ENCODE measurements at places on chromosomes 2 and 18.

GRCh38 chr2:14016289-14016955 is 616.1 kb upstream of the LRATD1 start:
- no peak for DNase-seq

DNA sequence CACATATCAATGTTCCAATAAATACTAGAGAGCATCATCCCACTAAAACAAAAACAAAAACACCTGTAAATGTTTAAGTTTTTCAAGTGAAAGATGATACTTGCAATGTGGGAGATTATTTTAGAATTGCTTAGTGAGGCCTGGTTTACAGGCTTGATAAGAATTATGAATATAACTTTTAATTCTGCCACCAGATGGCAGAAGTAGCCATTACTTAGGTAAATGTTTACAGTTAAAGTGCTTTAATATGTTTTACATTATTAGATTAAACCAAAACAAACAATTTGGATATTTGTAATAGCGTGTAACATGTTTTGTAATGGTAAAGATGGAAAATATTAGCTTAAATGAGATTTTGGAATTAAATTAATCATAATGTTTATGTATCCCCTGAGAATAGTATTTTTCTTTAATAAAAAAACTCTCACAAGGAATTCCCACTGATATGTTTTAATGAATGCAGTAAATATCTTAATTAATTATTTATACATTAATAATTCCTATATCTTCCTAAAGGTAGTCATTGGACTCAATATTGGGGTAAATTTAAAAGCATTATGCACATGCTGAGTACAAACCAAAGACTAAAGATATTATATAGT is 522.0 kb downstream of the SPAG16 start:
- DNase-seq, result no peak

GRCh38 chr2:109223490-109223889 is 94.5 kb downstream of the SH3RF3 start:
- DNase-seq, result no peak

DNA sequence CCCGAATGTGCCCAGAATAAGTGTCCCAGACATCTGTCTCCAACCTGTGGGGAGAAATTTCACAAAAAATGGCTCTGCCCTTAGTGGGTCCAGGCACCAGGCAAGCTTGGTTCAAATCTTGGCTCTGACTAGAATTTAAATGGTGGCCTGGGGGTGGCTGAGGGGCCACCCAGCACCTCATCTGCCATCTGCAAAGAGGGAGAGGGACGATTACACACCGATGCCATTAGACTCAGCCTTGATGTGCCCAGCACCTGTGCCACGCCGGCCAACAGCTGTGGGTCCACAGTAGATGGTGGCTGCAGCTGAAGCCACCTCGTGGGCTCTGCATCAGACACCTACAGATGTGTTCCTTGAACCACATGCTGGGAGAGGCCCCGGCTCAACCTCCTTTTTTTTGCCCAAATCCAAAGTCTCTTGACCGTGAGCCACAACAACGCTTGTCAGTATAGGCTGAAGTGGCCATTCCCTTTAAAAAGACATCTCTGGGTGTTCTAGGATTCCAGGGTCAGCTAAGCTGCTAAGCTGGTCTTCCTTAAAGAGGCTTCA is 222.0 kb upstream of the RAB6C start:
- DNase-seq, result no peak

GRCh38 chr2:169315357-169315756 is 47.0 kb downstream of the LRP2 start:
- DNase-seq, result no peak

GRCh38 chr2:200193791-200194190 is 112.7 kb upstream of the SPATS2L start:
- no peak for DNase-seq

DNA sequence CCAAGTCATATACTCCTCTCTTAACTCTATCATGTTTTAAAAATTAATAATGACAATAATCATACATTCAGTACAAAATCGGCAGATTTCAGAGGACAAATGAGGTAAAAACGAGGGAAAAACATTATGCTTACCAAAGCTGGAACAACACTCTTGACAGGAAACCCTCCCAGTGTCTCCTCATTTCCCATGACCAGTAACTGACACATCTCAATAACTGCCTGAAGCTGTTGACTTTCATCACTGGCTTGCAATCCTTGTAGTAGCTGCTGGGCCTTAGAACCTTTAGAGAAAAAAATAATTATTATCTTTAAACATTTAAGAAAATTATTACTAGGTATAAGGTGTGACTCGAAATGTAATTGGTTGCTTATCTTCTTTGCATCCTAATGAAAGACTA is 103.6 kb downstream of the TRIP12 start:
- DNase-seq, result no peak

- no peak for DNase-seq
These were observed 128.4 kb upstream of the FAM98A start for GRCh38 chr2:33727361-33728032.

GRCh38 chr2:42073739-42074503 is 26.1 kb downstream of the PKDCC start:
- DNase-seq, result no peak

DNA sequence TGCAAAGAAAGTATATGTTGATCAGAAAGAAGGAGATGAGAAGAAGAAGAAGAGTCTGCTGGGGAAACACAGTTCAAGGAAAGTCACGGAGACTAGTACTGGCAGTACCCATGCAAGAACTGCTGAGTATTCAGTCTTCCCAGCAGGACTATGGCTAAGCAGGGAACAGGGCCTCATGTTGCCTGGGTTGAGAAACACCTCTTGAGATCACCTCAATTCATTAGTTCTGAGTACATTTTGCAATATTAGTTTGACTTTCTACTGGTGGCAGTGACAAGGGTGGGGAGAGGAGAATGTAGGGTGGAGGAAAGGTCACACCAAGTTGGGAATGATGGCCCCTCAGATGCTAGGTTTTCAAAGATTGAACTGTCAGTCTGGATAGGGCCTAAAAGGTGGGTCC is 50.5 kb downstream of the MRPL33 start:
- DNase-seq, result no peak

- DNase-seq, result no peak
These were observed 220.9 kb upstream of the EPHA4 start for GRCh38 chr2:221792971-221793521.

DNA sequence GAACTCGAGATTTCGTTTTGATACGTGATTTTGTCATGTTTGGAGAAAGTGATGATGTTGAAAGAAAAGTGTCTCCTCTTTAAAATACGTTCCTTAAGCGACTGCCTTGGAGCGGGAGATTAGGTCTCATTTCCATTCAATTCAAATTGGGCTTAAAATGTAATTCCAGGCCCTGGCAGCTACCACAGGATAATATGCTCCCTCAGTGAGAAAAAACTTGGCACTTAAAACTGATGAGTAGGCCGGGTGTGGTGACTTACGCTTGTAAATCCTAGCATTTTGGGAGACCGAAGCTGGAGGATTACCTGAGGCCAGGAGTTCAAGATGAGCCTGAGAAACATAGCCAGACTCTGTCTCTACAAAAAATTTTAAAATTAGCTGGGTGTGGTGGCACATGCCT is 146.3 kb upstream of the L3MBTL4 start:
- DNase-seq, result no peak

DNA sequence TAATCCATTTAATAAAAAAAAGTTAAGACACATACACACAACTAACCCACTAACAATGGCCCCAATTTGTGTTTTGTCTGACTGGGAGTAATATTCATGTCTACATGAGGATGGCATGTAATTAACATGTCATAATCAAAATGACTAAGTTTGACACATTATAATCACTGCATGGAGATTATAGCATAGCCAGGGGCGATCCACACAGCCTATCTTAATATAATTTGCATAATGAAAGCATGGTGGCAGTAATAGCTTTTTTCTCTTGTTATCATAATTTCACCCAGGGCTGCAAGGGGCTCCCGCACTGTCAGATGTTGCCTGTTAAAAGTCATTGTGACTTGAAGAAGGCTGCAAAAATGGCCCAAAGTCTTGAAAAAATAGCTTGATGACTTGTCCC is 243.7 kb downstream of the SMAD2 start:
- DNase-seq, result no peak

GRCh38 chr2:31563273-31563839 is 17.4 kb downstream of the SRD5A2 start:
- DNase-seq, result no peak

- DNase-seq, result no peak
These were observed 1.9 kb upstream of the IL36RN start for GRCh38 chr2:113057117-113057516.

DNA sequence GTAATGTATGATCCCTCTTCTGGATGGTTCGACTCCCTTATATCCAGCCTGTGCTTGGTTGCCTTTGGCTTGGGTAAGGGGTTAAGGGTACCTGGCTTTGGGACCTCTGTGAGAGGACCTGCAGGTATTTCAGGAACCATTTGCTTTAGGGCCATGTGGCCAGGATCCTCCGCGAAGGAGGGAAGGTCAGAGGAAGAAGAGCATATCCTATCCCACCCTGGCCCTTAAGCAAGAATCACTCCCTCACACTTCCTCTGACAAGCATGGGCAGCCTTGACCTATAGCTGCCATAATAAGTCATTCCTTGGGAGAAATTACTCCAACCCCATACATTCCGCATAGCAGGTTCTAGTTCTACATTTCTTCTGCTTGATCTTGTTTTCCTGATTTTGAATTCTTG is 59.1 kb upstream of the TXNDC2 start:
- no peak for DNase-seq

DNA sequence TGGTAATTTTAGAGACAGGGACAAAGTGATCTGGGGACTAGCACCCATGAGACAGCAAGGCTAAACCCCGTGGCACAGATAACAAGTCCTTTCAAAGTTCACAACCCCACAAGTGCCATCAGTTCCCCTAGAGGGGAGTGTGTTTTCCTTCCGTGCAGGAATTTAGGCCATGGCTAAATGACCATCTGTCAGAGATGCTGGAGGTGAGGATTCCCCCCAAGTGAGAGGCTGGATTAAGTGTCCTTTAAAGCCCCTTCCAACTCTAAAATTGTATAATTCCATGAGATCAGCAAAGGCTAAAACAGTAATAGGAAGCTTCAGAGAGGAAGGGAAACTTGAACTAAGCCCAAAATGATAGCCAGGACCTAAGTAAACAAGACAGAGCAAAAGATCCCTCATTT is 8.7 kb downstream of the FEZ2 start:
- no peak for DNase-seq

- DNase-seq, result no peak
These were observed 25.3 kb downstream of the SMAD7 start for GRCh38 chr18:48925491-48925780.

GRCh38 chr18:48310999-48311398 is 98.2 kb downstream of the ZBTB7C start:
- DNase-seq, result no peak

DNA sequence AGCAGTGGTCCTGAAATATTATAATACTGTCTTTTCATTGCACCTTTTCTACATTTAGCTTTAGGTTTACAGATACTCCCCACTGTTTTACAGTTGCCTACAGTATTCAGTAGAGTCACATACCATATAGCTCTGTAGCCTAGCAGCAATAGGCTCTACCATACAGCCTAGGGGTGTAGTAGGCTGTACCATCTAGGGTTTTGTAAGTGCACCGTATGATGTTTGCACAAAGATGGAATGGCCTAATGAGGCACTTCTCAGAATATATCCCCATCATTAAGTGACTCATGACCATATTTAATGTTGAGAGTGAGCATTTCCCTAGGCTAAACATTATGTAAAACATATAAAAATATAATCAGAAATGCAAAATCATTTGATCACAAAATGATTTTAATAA is 511.3 kb upstream of the RAB12 start:
- DNase-seq, result no peak

- peak; percentile 44 for DNase-seq
These were observed 526 bp downstream of the SFT2D3 start for GRCh38 chr2:127701651-127702394.

- no peak for DNase-seq
These were observed 895.1 kb upstream of the CELF4 start for GRCh38 chr18:38460657-38461056.

GRCh38 chr18:76589316-76589715 is 94.3 kb upstream of the ZNF516 start:
- no peak for DNase-seq

GRCh38 chr18:62610351-62610700 is 87.5 kb downstream of the ZCCHC2 start:
- no peak for DNase-seq

GRCh38 chr18:79504034-79504433 is 108.3 kb downstream of the NFATC1 start:
- DNase-seq, result no peak

- no peak for DNase-seq
These were observed 185.9 kb downstream of the SLC39A10 start for GRCh38 chr2:195842932-195843331.

DNA sequence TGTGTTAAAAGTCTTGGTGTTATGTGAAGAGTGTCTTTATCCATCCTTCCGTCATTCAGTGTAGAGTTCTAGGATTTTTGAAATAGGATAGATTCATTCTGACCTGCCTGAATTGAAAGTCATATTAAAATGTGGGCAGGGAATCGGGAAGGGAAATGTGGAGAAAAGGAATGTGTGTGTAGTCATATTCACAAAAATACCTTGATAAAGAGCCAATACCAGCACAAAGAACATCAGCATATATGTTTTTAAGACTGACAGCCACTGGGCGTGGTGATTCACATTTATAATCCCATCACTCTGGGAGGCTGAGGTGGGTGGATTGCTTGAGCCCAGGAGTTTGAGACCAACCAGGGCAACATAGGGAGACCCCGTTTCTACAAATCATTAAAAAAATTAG is 188.1 kb downstream of the CAMKMT start:
- DNase-seq, result no peak

DNA sequence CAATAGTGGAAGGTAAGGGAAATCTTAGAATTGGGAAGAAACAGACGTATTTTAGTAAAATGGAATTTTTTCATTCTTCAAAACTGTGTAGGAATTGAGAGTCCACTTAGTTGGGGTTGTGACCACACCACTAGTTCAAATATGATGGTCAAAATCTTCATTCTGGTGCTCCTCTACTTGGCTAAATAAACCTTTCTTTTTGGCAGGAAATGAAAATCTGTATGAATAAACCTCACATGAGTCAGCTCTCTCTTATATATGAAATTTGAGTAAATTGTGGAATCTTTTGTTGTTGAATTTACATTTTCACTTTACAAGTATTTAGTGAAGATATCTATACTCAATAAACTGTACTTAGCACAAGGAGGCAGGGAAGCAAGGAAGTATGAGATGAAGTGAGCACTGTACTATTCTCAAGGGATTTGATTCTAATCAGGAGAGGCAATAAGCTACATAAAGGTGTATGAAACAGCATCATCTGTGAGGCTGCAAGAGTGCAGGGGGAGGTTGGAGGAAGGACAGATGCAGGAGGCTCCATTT is 20.5 kb downstream of the IL18R1 start:
- no peak for DNase-seq

- DNase-seq, result no peak
These were observed 9.3 kb upstream of the RNU4ATAC start for GRCh38 chr2:121521359-121521758.

GRCh38 chr2:13821255-13821880 is 811.1 kb upstream of the LRATD1 start:
- no peak for DNase-seq

- no peak for DNase-seq
These were observed 101.2 kb downstream of the KCNS3 start for GRCh38 chr2:17979707-17980106.

DNA sequence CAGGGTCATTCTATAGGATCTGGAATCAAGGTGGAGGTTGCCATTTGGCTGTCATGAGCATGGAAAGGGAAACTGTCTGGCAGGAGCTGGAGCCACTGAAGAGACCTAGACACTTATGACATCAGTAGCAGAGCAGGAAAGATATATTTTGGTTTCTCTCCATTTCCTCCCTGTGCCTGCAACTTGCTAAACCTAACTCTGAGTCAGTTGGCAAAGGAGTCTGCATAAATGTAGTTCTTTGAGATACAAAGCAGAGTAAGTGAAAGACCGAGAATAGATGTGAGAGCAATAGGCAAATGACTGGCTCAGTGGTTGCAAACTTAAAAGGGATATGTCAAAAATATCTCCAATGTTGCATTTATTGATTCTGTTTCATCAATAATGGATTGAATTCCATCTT is 757.7 kb downstream of the KCNJ3 start:
- DNase-seq, result no peak

All from stimulated activated CD4-positive, alpha-beta T cell treated with anti-CD3 and anti-CD28 coated beads, Interleukin-1b, Interleukin-23, amount 100 ng/mL, for 1 hour (primary cell).